ENCODE measurements at places on chromosomes 3 and 15. TPM values are rescaled to one million over a fixed set of nuclear protein-coding genes. Genes with fewer than 3 reads are reported as not detected.

- DNase-seq = no peak
Observed at GRCh38 chr3:178231645-178232044, 304.6 kb upstream of the KCNMB2 start.

APBA2 gene
- 79.9 TPM for total RNA-seq

DNA sequence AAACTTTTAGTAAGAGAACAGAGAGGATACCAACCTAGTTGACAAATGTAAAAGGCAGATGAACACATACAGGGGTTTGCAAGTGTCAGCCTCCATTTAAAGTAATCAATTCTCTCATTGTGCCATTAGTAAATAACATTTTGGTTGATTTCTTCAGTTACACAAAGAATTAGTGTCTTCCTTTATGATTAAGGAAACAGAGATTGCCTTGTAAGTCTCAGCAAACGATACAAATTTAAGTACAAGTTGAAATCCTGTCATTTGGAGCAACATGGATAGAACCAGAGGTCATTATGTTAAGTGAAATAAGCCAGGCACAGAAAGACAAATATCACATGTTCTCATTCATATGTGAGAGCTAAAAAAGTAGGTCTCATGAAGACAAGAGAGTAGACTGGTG is 26.1 kb downstream of the MYO5A start:
- DNase-seq = no peak

MORC1 gene
- not detected for total RNA-seq

CHDH gene
- total RNA-seq = 3.0 TPM

DNA sequence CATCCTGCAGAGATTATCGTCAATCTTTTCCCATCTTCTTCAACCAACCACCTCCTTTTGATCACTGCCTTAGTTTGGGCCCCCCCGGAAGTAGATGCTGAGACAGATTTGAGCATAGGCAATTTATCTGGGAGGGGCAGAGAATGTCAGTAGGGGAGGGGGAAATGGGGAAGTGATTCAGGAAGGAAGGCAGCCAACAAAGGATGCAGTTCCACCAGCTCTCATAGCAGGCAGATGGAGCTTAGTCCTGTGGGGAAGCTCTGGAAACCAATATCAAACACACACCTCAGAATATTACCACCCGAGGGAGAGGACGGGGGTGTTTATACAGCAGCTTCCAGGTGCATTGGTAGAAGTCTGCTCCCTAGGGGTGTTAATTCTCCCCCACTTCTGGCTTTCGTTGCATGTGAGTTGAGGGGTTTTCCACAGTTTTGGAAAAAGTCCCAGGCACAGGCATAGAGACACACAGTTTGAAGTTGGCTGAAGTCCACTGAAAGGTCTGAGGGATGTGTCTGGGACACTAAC is 91.5 kb upstream of the TNFAIP8L3 start:
- no peak for DNase-seq

DNA sequence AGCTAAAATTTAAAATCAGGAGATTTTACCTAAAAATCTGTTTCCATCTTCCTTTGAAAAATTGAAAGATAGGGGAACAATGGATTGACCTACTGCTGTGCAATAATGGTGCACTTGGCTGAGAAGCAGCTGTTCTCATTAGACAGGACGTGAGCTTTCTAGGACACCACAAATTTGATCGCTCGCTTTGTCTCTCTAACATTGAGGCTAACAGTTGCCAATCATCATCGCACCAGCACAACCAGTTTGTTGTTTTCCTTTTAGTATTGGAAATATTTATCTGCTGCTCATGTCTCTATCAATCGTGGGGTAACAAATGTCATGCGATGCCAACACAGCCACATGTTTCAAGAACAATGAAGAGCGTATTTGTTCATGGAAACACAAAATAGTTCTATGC is 228.8 kb upstream of the P2RY1 start:
- DNase-seq = no peak

- DNase-seq = peak; percentile 7
Observed at GRCh38 chr15:29571792-29572431, 250.4 kb downstream of the TJP1 start.

- no peak for DNase-seq
Observed at GRCh38 chr3:63557912-63558311, 94.6 kb upstream of the SNTN start.

CPEB1 gene
- 0.84 TPM for total RNA-seq

ROPN1 gene
- total RNA-seq = not detected

Data from neural crest cell (in vitro differentiated cells).